GM13977 (cell line): ENCODE measurements at places on chromosomes 1 and 21.

DNA sequence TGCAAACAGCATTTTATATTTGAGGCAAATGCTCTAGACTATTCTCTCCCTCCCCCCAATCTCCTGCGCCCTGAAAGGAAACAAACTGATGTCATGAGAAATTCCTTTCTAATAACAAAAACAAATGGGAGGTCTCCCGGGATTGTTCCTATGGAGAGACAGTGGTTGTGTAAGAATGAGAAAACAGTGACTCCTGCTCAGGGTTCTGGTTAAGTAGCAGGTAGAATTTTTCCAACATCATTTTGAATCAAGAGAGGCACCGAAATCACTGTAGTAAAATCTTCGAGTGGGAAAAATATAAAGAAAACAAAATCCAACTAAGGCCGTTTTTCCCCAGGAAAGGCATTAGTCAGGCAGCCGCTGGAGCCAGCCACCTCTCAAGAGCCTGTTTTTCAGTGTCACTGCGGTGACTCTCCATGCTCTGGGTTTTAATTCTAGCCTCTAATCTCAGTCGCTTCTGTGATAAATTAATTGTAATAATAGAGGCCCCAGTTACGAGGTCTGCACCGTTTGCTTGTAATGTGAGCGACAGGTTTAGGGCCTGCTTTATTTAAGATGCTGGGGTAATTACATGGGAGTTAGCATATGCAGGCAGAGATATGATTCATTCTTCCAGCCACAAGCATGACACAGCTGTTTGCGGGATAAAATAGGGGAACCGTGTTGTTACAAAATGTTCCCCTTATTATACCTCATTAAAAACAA, 80.3 kb downstream of the RNF220 start:
- no peak for DNase-seq

DNA sequence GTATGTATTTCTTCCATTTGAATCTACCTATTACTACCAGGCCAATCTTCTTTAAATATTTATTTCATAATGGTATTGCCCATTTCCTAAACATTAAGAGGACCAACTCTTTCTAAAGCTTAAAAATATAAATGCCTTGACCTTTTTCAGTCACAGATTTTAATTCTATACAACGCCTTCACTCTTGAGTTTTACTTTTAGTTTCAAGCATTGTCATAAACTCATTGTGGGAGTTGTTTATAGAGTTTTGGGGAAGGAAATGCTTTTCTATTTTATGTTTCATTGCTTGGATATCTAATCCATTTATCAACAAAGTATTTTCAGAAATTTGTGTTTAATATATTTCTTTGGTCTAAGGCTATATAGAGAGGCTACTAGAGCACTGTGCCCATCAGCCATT, 155.8 kb downstream of the DPYD start:
- no peak for DNase-seq

DNA sequence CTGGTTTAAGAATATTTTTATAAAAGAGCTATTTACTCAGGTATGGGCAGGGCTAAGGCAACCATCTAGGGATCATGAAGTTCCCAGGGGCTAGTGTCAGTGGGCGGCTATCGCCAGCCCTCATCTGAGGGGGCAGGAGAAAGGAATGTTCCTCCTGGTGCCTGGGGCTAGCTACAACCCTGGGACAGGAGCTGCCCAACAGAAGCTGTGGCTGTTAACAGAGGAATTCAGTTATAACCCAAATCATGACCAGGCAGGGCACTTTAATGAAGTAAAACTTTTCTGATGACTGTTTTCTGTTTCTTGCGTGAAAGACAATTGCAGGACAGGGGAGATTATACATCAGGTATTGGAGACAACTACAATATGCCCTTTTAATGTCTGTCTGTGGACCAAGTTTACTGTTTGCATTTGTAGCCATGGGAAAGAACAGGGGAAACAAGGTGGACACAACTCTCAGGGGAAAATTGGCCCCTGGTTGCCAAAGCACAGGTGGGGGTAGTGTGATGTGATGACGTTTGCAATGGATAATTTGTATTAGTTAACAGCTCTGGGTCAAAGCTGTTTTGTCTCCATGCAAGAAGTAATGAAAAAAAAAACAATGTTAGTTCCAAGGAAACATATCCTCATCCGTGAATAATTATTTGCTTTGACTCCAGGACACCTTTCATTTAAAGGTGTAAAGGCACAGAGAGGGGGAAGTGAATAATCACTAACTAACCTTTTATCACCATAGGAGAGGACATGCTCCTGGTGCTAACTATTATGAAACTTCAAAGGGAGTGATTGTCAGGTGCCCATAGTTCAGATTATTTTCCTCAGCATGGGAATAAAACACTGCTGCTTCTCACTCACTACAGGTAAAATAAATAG, 105.2 kb downstream of the TSEN15 start:
- DNase-seq = no peak

GRCh38 chr1:65026235-65026634, 59.9 kb upstream of the JAK1 start:
- no peak for DNase-seq

GRCh38 chr1:57204091-57204490, 219.8 kb downstream of the DAB1 start:
- DNase-seq = peak; percentile 37

DNA sequence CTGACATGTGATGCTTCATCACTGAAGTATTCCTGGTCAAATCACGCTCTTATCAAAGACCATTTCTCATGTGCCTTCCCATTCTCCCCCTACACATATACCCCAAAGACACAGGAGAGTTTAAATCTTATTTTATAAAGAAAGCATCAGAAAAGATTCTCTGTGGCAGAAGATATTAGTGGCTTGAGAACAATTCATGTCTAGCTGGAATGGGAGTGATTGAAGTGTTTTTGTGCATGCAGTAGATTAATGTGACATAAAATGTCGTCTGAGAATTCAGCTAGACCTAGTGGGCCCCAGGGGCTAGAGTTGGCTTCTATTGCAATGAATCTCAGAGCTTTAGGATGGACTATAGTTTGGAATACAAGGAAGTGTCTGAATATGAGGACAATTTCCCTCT, 163.9 kb downstream of the HUNK start:
- no peak for DNase-seq

GRCh38 chr1:59549066-59549837, 252.4 kb downstream of the FGGY start:
- no peak for DNase-seq

DNA sequence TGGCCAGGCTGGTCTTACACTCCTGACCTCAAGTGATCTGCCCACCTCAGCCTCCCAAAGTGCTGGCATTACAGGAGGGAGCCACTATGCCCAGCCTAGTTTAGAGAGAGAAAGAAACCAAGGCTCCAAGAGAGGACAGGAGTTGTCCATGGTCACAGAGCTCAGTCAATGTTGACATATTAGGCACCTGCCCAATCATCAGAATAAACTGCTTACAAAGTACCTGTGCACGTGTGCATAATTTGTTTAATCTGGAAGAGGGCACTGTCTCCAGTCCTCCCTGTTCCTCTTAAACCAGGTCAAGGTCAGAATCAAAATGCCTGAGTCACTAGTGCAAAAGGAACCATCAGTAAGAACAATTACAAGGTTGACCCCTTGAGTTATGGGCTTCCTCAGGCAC, 20.3 kb upstream of the MPZL1 start:
- no peak for DNase-seq

- DNase-seq = peak; percentile 68
These were observed 46.6 kb downstream of the PACC1 start for GRCh38 chr1:212368073-212368484.

DNA sequence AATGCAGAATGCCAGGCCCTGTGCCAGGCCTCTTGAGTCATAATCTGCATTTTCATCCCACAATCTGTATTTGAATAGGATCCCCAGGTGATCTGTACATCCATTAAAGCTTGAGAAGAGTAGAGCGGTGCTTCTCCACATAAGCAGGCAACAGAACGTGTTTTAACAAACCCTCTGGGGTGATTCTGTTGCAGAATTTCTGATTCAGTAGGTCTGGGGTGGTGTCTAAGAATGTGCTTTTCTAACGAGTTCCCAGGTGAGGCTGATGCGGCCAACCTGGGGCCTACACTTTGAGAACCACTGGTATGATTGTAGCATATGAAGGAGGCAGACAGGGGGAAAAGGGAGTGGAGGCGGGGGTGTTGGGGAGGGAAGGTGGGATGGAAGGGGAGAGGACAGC, 78.4 kb upstream of the POU3F1 start:
- no peak for DNase-seq

DNA sequence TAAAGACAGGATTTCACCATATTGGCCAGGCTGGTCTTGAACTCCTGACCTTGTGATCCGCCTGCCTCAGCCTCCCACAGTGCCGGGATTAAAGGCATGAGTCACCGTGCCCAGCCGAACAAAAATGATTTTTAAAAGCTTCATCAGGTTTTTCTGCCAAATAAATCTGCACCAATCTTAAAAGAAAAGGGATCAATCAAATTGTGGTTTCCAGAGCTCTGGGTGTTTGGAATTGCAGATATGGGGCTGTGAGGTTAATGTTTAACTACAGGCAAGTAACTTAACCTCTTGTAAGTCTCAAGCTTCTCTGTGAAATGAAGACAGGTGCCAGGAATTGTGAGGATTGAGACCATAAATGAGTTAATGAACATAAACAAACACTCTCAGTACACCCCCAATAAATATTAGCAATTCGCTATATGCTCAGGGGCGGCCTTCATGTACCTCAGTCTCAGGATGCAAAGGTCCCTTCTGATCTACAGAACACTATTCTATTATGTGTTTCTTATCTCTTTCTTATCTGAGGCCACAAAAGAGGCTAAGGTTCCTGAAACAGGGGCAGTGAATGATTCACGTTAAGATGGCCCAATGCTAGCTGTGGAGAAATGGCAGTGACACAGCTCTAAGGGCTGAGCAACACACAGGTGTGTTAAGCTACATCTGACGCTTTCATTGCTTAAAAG, 7.1 kb upstream of the GNPAT start:
- DNase-seq = no peak

DNA sequence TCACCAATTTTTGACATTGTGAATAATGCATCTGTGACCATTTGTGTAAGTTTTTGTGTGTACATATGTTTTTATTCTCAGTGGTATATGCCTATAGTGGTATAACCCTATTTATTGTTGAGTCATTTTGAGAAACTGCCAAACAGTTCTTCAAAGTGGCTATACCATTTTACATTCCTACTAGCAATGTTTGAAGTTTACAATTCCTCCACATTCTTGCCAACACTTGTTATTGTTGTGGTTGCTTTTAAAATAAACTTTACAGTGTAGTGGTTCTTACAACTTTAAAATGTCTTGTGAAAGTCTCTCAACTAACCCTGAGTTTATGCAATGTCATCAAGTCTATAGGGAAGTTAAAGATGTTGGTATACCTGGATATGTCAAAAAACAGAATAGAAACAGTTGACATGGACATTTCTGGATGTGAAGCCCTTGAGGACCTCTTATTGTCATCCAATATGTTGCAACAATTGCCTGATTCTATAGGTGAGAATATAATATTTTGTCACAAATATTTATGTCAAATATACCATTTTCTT, 219.4 kb downstream of the LRRC40 start:
- no peak for DNase-seq

DNA sequence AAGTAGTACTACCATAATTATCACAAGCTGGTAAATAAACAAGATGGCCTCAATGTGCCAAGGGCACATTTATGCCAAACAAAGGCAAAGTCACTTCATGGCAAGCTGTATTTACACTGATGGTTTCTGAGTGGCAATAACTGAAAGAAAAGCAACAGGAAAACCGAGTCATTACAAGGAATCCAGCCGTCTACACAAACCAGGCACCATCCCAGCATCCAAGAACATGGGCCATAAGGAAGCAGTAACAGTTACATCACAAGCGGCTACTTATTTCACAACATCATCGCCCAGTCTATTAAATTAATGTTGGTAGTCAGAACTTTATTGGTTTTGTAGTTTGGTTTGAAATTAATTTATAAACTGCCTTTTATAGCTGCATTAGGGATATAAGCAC, 214.2 kb downstream of the RERE start:
- no peak for DNase-seq

DNA sequence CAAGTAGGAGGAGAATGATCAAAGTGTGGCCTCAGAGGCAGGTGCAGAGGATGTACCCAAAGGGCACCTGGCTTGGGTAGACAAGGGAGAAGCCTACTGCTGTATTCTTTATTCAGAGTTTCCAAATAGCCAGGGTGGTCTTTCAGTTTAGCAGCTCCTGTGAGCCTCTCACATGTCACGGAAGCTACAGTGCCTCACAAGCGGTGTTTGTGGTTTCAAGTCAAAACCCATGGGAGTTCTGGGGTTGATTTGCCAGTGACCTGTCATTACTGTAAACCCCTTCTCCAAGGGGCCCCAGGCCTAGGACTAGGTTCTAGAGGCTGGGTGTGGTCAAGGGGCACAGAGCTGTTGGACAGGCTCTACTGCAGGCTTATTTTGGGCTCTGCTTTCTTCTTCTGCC, 10.2 kb upstream of the IL10 start:
- peak; percentile 31 for DNase-seq

DNA sequence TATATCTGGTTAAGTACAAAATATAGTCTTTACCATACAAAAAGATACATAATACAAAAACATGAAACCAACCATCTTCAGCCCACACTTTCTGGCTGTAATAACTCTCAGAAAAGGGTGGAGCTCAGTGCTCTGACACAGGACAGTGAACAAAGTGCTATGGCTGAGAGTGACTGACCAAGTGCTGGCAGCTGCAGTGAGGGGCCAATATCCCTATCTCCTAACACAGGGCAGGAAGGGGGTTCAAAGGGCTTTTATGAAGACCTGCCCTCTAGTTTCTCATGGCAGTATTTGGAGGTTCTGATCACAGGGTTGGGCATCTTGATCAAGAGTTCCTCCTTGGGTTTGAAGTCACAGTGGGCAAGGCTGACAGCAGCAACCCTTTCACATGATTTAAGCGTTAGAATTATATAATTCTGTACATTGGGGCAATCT, 3.9 kb downstream of the TXNIP start:
- no peak for DNase-seq

GRCh38 chr1:198467907-198468306, 72.6 kb downstream of the ATP6V1G3 start:
- DNase-seq = no peak

GRCh38 chr1:58358346-58358745, 188.2 kb downstream of the OMA1 start:
- no peak for DNase-seq

- no peak for DNase-seq
These were observed 67.7 kb downstream of the PLD5 start for GRCh38 chr1:242456726-242457269.

DNA sequence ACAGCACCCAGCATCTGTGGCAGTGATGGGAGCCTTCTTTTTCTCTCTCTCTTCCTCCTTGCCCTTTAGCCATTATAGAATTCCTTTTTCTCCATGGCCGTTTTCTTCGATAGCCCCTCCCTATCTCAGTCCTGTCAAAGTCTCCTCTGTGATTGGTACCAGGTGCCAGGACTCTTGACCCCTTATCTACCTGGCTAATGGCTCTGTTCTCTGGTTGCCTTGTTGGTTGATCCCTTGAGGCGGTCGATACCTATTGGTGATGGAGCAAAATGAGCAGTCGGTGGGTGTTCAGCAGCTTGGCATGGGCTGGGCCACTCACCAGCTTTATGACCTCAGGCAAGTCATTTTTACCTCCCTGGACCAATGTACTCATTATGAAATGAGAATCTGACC, 2.0 kb downstream of the ATF3 start:
- DNase-seq = no peak

GRCh38 chr1:210857146-210857663, 276.7 kb downstream of the KCNH1 start:
- no peak for DNase-seq
